ENCODE measurements at places on chromosomes 2 and 18.

GRCh38 chr2:226491112-226491511, 308.5 kb downstream of the IRS1 start:
- no peak for DNase-seq

DNA sequence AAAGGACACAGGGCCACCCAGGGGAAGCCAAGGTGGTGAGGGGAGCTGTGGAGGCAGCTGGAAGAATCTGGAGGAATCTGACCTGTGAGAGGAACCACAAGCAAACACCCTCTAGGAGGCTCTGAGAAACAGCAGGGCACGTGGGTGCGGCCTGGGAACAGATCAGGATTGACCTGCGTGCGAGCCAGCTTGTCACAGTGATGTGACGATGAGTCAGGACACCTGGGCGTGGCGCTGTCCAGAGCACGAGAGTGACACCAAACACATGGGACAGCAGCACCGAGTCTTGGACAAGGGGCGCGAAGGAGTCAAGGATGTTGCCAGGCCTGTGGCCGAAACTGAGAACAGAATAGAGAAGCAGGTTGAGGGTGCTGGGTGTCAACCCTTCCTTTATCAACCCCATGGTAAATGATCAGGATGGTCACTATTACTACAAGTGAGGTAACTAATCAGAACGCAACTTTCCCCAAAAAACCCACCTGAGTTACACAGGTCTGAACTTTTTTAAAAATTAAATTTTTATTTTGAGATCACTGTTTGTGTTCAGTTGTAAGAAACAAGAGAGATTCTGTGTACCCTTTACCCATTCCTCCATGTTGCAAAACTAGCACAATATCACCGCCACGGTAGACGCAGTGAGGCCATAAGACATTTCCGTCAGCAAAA, 637 bp upstream of the SFT2D3 start:
- DNase-seq: no peak

DNA sequence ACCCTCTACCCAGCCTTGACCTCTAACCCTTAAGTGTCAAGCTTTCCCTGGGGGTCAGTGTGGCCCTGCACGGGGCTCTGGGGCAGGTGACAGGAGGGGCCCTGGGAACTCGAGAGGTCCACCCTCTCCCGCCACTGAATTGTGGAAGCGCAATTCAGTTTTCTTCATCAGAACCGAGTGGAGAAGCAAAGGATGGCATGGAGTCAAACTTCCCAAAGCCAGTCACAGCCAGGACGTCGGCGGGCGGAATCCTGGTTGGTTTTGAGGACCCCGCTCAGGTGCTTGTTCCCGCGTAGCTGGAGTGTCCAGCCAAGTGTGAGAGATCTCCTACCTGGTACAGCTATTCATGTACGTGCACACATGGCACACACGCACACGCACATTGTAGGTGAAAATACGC, 62.0 kb downstream of the MBP start:
- DNase-seq: no peak

DNA sequence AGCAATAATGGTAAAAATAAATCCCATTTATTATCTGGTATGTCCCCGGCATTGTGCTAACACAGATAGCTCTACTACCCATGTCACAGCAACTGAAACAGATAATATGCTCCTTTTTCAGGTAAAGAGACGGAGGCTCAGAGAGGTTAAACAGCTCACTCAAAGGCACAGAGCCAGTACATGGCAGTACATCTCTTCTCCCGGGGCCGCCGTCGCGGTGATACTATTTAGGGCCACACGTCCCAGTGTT, 693 bp upstream of the PDK1 start:
- no peak for DNase-seq

DNA sequence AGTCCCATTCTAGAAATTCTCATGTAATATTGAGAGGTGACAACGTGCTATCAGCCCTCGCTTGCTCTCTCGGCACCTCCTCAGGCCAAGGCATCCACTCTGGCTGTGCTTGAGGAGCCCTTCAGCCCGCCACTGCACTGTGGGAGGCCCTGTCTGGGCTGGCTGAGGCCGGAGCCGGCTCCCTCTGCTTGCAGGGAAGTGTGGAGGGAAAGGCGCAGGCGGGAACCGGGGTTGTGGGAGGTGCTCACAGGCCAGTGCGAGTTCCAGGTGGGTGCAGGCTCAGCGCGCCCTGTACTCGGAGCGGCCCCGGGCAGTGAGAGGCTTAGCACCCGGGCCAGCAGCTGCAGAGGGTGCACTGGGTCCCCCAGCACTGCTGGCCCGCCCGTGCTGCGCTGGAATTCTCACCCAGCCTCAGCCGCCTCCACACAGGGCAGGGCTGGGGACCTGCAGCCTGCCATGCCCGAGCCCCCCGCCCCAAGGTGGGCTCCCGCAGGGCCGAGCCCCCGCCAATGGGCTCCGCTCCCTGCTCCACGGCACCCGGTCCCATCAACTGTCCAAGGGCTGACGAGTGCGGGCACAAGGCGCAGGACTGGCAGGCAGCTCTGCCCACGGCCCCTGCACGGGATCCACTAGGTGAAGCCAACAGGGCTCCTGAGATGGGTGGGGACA, 1680.6 kb upstream of the LRRTM1 start:
- DNase-seq: no peak

GRCh38 chr2:109174626-109175349, 45.8 kb downstream of the SH3RF3 start:
- DNase-seq: no peak

- DNase-seq: no peak
Observed at GRCh38 chr18:27094621-27095020, 90.5 kb downstream of the CHST9 start.

GRCh38 chr2:201532686-201533304, 81.3 kb downstream of the STRADB start:
- DNase-seq: peak; percentile 87

GRCh38 chr2:179543361-179543901, 278.8 kb upstream of the SESTD1 start:
- no peak for DNase-seq

DNA sequence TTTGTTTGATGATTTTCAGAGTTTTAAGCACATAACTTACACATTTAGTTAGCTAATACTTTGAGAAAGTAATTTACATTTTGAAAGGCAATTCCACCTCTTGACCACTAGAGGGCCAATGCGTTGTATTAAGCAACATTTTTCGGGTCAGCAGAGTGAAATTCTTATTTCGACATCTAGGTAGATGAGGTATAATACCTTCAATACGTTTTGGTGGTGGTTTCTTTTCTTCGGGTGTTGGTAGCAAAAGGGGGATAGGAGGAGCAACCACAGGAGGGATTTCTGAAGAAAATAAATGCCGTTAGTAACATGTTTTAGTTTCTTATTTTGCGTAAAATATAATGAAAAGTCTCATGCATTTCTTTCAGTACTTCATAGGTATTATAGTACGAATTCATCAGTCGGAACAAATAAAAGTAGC, 106.3 kb downstream of the TTN start:
- DNase-seq: peak; percentile 33

DNA sequence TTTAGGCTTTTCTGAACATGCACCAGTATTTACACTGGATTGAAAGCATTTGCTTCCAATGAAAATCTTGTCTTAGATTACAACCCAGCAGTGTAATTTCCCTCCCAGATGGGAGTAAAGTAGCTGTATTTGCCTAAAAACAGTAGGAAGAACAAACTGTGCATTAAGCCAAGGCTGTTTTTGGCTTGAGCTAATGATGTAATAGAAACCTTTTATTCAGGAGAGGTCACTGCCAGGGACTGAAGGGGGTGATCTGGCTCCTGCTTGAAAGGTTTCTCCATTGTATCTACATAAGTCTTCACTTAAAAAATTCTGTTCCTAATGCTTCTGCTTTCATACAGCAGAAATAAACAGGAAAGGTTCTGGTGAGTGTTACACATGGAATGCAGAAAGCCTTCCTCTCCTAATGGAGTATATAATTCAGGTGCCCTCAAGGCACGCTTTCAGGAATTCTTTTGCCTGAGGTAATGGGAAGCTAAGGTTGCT, 74.4 kb downstream of the MEIS1 start:
- DNase-seq: peak; percentile 50

DNA sequence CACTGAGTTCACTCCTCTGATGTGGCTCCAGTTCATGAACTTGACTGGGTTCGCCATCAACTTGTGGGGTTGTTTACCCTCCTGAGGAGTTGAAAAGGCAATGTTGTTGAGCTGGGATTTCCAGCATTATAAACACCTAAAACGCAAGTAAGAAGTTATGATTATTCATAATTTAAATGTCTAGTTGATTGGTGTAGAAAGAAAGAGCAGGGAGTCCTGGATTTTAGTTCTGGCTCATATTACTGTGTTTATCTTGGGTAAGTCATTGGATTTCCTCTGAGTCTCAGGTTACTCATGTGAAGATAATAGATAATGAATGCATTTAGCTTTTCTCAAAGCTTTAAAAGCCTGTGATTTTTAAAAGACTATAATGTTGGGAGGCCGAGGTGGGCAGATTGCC, 438.0 kb upstream of the CDH20 start:
- DNase-seq: peak; percentile 41

DNA sequence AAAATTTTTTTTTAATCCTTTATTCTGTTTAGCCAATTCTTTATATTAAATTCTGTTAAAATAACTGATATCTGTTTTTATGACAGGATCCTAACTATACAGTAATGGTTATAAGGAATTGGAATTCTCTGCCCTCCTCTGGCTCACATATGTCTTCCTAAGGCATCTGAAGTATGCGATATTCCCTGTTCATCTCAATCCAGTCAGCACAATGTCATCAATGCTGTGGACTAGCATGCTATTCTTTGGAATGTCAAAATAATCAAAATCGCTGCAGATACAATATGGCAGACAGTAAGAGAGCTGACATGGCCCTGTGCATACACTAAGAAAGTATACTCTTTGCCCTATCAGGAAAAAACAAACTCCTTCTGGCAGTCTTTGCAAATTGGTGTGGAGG, 107.6 kb downstream of the AP1S3 start:
- no peak for DNase-seq

GRCh38 chr2:237057893-237058300, 27.8 kb upstream of the COPS8 start:
- no peak for DNase-seq

- peak; percentile 62 for DNase-seq
Observed at GRCh38 chr18:25349131-25349925, 2.6 kb downstream of the ZNF521 start.

- DNase-seq: no peak
Observed at GRCh38 chr2:47145466-47145865, 9.6 kb downstream of the STPG4 start.

DNA sequence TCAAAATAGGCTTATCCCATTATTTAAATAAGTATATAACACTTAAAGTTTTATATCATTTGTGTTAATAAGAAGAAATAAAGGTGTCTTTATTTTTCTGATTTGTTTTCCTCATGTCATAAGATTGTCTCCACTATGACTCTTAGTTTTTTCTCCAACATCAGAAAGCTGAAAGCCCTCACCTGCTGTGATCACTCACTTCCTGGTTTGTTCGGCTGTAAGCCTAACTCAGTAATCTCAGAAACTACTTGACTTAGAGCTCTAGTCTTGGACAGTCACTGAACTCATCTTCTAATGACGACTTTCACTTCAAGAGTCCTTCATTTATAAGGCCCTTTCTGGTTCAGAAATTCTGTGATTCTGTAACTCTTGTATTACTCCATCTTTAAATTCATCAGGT, 311.0 kb downstream of the ZEB2 start:
- no peak for DNase-seq

- DNase-seq: no peak
Observed at GRCh38 chr2:42876326-42876751, 84.0 kb upstream of the HAAO start.

DNA sequence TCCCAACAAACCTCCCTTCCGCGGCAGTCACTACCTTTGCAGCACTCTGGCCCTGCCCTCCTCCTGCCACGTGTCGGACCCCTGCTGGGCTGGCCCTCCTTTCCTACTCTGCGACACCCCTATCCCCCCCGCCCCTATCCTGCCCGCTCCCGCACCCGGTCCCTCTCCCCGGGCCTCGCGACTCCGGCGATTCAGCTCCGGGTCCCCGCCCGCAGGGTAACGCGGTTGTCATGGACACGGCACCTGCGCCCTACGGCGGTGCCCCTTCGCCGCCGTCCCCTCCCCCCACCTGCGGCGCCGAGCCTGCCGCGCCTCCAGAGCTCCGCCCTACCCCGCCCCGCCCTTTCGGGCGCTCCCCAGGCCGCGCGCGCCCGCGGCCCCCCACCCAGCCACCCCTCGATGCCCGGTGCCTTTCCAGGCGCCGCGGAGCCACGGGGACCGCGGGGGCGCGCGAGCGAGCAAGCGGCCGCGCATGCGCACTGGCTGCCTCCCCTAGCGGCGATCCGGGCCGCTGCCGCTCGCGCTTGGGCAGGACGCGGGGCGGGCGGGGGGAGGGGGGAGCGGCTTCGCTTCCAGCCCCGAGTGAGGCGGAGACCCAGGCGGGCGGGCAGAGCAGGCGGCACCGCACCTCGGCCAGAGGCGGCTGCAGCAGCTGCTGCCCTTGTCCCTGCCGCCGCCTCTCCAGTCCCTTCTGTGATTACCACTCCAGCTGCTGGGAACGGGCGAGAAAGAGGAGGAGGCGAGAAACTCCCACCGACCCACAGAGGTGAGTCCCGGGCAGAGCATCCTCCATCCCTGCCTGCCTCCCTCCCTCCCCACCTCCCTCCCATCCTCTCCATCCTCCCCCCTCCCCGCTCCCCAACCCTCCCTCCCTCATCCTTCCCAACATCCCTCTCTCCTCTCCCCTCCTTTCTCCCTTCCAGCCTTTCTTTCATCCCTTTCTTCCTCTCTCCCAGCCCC, at the start of gene CTNNA2:
CTNNA2 (plus strand) TSS at position 610 of the 960 bp plus-strand sequence.
- peak; percentile 5 for DNase-seq

GRCh38 chr18:11040823-11041656, 108.3 kb downstream of the PIEZO2 start:
- peak; percentile 56 for DNase-seq

GRCh38 chr2:209473930-209474419, 50.1 kb downstream of the MAP2 start:
- DNase-seq: peak; percentile 98

- no peak for DNase-seq
Observed at GRCh38 chr2:110639972-110640371, 37.9 kb downstream of the BUB1 start.

DNA sequence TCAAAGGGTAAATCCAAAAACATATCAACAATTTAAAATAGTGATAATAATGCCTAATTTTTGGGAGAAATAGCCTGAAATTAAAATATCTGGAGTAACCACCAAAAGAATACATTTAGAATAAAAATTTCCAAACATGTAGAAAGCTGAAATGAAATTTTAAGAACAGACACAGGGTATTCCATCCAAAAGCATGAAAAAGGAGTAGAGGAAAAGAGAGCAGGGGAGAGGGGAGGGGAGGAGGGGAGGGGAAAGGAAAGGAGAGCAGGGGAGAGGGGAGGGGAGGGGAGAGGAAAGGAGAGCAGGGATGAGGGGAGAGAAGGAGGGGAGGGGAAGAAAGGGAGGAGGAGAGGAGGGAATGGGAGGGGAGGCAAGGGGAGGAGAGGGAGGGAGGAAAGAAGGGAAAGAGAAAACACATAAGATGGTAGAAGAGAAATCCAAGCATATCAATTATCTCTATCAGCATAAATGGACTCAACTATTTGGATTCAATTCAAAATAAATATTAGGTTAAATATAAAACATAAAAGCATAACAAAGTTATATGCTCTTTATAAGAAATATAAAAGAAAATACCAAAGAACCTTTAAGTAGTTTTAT, 141.1 kb downstream of the ZNF385B start:
- no peak for DNase-seq

- DNase-seq: no peak
Observed at GRCh38 chr2:121021685-121022084, 263.3 kb downstream of the TFCP2L1 start.
